ENCODE measurements at places on chromosomes 12 and 14. TPM values are rescaled to one million over a fixed set of nuclear protein-coding genes. Genes with fewer than 3 reads are reported as not detected.
A peak's percentile ranks its signal among the peaks of the same experiment; 100 is the strongest.

DNA sequence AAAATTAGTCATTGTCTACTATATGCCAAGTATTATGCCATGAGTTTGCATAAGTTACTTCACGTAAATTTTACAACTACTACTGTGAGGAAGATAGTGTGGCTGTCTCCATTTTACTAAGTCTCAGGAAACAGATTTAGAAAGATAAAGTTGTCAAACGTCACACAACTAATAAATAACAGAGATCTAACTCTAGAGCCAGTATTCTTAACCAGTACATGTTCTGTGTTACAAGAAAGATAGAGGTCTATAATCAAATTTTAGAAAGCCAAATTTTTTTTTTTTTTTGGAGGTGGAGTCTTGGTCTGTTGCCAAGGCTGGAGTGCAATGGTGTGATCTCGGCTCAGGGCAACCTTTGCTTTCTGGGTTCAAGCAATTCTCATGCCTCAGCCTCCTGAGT, 14.2 kb downstream of the CLEC4C start:
- no peaks in the 10 kb centered on the region for H3K36me3 ChIP-seq
- no peak overlapping the region for H3K4me3 ChIP-seq
- H3K27ac ChIP-seq = no peak overlapping the region
- DNase-seq = no peak
- no peaks in the 10 kb centered on the region for H3K4me1 ChIP-seq

GRCh38 chr14:101467181-101467926, 93.9 kb upstream of the DIO3 start:
- no peaks in the 10 kb centered on the region for H3K4me1 ChIP-seq
- no peak overlapping the region for H3K4me3 ChIP-seq
- no peaks in the 10 kb centered on the region for H3K27me3 ChIP-seq

GRCh38 chr12:21330682-21331253, 3.9 kb downstream of the SLCO1A2 start:
- no peak overlapping the region for H3K27ac ChIP-seq
- H3K27me3 ChIP-seq = no peaks in the 10 kb centered on the region
- peak; percentile 30 for DNase-seq
- H3K4me1 ChIP-seq = no peaks in the 10 kb centered on the region
- no peak overlapping the region for H3K4me3 ChIP-seq
- H3K36me3 ChIP-seq = no peaks in the 10 kb centered on the region

DNA sequence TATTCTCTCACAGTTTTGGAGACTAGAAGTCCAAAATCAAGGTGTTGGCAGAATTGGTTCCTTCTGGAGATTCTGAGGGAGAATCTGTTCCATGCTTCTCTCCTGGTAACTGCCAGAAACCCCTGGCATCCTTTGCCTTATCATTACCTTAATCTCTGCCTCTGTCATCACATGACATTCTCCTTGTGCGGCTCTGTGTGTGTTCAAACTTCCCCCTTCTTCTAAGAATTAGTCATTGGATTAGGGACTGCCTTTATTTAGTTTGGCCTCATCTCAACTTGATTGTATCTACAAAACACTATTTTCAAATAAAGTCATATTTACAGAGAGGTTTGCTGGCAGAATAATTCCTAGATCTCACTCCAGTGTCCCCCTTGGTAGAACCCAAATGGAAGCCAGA, 68.9 kb downstream of the ZNF641 start:
- H3K27me3 ChIP-seq = peaks cover 39% of the 10 kb centered on the region
- H3K4me1 ChIP-seq = no peaks in the 10 kb centered on the region

DNA sequence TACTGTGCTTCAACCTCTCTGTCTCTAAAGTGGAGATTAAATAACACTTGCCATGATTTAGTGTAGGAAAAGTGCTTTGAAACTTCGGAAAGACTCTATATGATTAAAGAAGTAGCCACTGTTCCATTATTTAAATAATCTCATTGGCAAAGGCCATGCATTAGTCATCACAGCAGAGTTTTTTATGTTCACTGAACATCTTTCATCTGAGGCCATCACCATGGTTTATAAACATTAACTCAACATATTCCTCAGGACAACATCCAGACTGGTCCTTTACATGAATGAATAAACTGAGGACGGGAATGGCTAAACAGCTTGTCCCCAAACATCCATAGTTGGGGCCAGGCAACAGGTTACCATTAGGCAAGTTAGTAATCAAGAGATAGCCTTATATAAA, 124.6 kb upstream of the FRMD6 start:
- H3K4me3 ChIP-seq = no peak overlapping the region
- H3K27ac ChIP-seq = peak overlapping the region; percentile 10
- H3K36me3 ChIP-seq = peaks cover 6% of the 10 kb centered on the region
- H3K27me3 ChIP-seq = no peaks in the 10 kb centered on the region
- peak; percentile 22 for DNase-seq

RPGRIP1 gene
- not detected for total RNA-seq

- no peaks in the 10 kb centered on the region for H3K36me3 ChIP-seq
- H3K27ac ChIP-seq = no peak overlapping the region
- peaks cover 10% of the 10 kb centered on the region for H3K27me3 ChIP-seq
- H3K4me1 ChIP-seq = no peaks in the 10 kb centered on the region
Observed at GRCh38 chr12:123829561-123829960, 67.5 kb downstream of the DNAH10 start.

GRCh38 chr12:2431810-2432209, 363.0 kb upstream of the FKBP4 start:
- DNase-seq = no peak
- no peak overlapping the region for H3K4me3 ChIP-seq
- peaks cover 97% of the 10 kb centered on the region for H3K27me3 ChIP-seq
- no peak overlapping the region for H3K27ac ChIP-seq
- no peaks in the 10 kb centered on the region for H3K36me3 ChIP-seq

DNA sequence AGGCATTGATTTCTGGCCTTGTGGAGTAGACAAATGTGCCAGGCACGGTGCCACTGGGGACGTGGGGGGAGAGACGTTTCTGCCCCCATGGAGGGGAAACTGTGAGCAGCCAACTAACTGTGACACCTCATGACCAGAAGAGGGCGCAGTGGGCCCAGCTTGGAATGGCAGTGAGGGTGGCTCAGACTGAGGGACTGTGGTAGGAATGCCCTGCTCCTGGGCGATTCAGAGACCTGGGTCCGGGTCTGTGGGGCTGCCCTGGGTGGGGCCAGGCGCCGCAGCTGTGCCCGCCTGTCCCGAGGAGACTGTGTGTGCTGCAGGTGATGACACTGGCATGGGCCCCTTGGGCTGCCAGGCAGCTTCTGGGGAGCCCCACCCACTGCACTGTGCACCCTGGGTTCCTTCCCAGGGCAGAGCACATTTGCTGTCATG, 60.6 kb downstream of the SLC25A47 start:
- H3K27me3 ChIP-seq = no peaks in the 10 kb centered on the region
- no peak overlapping the region for H3K4me3 ChIP-seq
- DNase-seq = peak; percentile 77
- H3K36me3 ChIP-seq = peaks cover 15% of the 10 kb centered on the region
- H3K4me1 ChIP-seq = peaks cover 29% of the 10 kb centered on the region

NFKBIA gene
- 112 TPM for total RNA-seq

DNA sequence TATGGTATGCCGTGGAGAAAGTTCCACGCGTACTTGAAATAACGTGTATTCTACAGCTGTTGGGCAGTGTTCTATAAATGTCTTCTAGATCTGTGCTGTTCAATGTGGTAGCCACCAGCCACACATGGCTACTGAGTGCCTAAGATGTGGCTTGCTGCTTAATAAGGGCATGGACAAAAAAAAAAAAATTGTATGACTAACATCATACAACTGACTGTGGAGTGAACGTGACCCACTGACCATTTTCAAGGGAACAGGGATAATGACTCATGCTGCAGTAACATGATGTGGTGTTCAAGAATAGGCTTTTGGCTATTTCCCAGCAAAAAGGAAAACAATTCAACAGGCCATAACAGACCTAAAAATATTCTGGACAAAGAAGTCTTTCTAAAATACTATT, 13.0 kb downstream of the ATG14 start:
- no peak overlapping the region for H3K4me3 ChIP-seq
- no peaks in the 10 kb centered on the region for H3K27me3 ChIP-seq
- H3K27ac ChIP-seq = peak overlapping the region; percentile 7
- peaks cover 30% of the 10 kb centered on the region for H3K36me3 ChIP-seq
- peaks cover 8% of the 10 kb centered on the region for H3K4me1 ChIP-seq
- peak; percentile 94 for DNase-seq

EXD2 gene
- total RNA-seq = 17.7 TPM

- peak; percentile 42 for DNase-seq
- H3K27me3 ChIP-seq = no peaks in the 10 kb centered on the region
- H3K27ac ChIP-seq = no peak overlapping the region
- peaks cover 7% of the 10 kb centered on the region for H3K4me1 ChIP-seq
Observed at GRCh38 chr12:69096669-69097335, 142.6 kb upstream of the CPSF6 start.

DNA sequence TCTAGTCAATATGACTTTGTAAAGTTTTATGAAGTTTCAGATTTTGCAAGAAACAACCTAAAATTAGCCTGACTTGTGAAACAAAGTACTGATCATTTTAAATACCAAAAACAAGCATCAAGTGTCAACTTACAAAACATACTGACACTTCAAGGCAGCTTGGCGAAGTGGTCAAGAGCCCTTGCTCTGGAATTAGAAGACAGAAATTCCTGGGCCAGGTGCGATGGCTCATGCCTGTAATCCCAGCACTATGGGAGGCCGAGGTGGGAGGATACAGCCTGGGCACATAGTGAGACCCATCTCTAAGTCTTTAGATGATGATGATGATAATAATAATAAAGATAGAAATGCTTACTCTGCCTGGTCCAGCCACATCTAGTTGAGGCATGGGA, 45.4 kb upstream of the NR2C1 start:
- H3K36me3 ChIP-seq = peaks cover 16% of the 10 kb centered on the region
- no peak overlapping the region for H3K4me3 ChIP-seq
- peak; percentile 31 for DNase-seq
- H3K27ac ChIP-seq = peak overlapping the region; percentile 70
- peaks cover 28% of the 10 kb centered on the region for H3K4me1 ChIP-seq

LACRT gene
- not detected for total RNA-seq

DNA sequence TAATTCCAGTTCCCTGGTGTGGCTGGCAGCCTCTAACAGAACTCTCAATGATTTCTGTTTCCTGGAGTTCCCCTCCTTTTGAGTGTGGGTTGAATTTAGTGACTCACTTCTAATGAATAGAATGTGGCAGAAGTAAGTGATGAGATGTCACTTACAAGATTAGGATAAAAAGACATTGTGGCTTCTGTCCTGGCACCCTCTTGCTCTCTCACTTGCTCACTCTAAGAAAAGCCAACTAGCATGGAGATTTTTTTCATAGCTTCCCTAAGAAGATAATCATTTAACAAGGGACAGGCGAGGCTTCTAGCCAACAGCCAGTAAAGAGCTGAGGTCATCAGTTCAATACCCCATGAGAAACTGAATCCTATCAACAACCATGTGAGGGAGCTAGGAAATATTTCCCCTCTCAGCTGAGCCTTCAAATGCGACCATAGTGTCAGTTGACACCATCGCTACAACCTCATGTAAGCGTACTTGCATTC, 156.7 kb downstream of the TMTC3 start:
- no peaks in the 10 kb centered on the region for H3K36me3 ChIP-seq
- no peak overlapping the region for H3K4me3 ChIP-seq
- peaks cover 16% of the 10 kb centered on the region for H3K4me1 ChIP-seq
- peak overlapping the region; percentile 85 for H3K27ac ChIP-seq
- peak; percentile 71 for DNase-seq

GRCh38 chr14:63992858-63993257, 140.1 kb downstream of the SYNE2 start:
- no peaks in the 10 kb centered on the region for H3K27me3 ChIP-seq
- peaks cover 11% of the 10 kb centered on the region for H3K4me1 ChIP-seq
- DNase-seq = peak; percentile 71
- H3K36me3 ChIP-seq = peaks cover 10% of the 10 kb centered on the region

DNA sequence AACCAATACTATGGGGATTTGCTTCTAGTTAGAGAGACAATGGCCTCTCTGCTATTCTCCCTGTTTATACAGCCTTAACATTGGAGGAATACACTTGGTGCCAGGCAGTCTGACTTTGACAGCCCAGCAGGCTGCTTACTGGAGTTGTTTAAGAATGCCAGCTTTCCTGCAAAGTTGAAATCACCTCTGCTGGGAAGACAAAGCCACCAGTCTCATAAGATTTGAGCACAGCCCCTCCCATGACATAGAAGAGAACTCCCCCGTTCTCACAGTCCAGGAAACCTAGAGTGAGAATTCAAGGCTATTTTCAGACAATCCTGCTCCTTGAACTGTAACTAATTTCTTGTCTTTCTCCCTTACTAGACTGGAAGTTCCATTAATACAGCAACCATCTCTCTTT, 21.1 kb upstream of the CATSPERB start:
- no peak overlapping the region for H3K4me3 ChIP-seq
- DNase-seq = no peak
- H3K27ac ChIP-seq = no peak overlapping the region
- no peaks in the 10 kb centered on the region for H3K27me3 ChIP-seq
- H3K4me1 ChIP-seq = peaks cover 20% of the 10 kb centered on the region
- no peaks in the 10 kb centered on the region for H3K36me3 ChIP-seq

- no peak for DNase-seq
- no peaks in the 10 kb centered on the region for H3K36me3 ChIP-seq
- no peak overlapping the region for H3K4me3 ChIP-seq
- no peaks in the 10 kb centered on the region for H3K4me1 ChIP-seq
- no peaks in the 10 kb centered on the region for H3K27me3 ChIP-seq
- H3K27ac ChIP-seq = no peak overlapping the region
Observed at GRCh38 chr14:33349871-33350270, 411.2 kb downstream of the NPAS3 start.

PDE3A gene
- total RNA-seq = not detected

TPH2 gene
- total RNA-seq = not detected

TDRD9 gene
- 0.91 TPM for total RNA-seq

SOX5 gene
- 0.98 TPM for total RNA-seq

- peaks cover 6% of the 10 kb centered on the region for H3K4me1 ChIP-seq
- no peak overlapping the region for H3K27ac ChIP-seq
- no peak overlapping the region for H3K4me3 ChIP-seq
- peak; percentile 67 for DNase-seq
Observed at GRCh38 chr14:103546652-103547454, 15.6 kb downstream of the BAG5 start.

DNA sequence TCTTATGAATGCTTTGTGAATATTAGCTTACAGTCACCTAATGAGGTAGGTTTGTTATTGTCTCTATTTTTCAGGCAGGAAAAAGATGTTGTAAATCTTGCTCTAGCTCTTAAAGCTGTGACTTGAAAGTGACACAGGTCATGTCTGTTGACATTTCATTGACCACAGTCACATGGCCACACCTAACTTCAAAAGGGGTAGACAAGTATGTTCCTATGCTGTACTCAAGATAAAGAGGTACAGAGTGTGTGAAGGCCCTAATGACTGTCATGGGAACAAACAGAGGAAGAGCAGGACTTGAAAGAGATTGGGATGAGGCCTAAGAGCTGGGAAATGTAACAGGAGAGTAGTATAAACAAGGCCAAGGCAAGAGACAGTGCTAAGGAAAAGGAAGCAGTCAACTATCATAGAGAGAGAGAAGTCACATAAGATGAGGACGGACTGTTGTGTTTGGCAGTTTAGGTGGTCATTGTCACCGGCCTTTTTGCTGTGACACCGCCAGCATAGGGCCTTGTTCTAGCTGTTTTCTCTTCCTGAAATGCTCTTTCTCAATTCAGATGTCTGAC, 181.0 kb downstream of the CFAP54 start:
- no peaks in the 10 kb centered on the region for H3K36me3 ChIP-seq
- H3K4me1 ChIP-seq = no peaks in the 10 kb centered on the region
- H3K27ac ChIP-seq = no peak overlapping the region
- DNase-seq = no peak
- H3K27me3 ChIP-seq = no peaks in the 10 kb centered on the region

- H3K27ac ChIP-seq = no peak overlapping the region
- no peaks in the 10 kb centered on the region for H3K36me3 ChIP-seq
Observed at GRCh38 chr14:81990312-81990761, 456.7 kb upstream of the SEL1L start.
